ENCODE measurements at places on chromosomes 6 and 20. TPM values are rescaled to one million over a fixed set of nuclear protein-coding genes. Genes with fewer than 3 reads are reported as not detected.

The OTOR gene
- total RNA-seq, result 15.7 TPM

The LY6G5C gene
- 0.40 TPM for total RNA-seq

The SLC13A3 gene
- total RNA-seq, result 303 TPM

The FOXF2 gene
- 1.7 TPM for total RNA-seq

The ZSCAN23 gene
- total RNA-seq, result 9.1 TPM

The SYNDIG1 gene
- 26.2 TPM for total RNA-seq

DNA sequence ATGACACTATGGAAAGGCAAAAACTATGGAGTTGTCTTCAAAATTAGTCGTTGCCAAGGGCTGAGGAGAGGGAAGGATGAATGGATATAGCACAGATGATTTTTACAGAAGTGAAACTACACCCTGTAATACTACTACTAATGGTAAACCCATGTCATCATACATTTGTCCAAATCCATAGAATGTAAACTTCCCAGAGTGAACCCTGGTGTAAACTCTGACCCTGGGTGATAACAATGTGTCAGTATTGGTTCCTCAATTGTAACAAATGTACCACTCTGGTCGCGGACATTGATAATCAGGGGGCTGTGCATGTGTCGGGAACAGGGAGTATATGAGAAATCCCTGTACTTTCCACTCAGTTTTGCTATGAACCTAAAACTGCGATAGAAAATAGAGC is 72.2 kb downstream of the CNBD2 start:
- no peak for DNase-seq

DNA sequence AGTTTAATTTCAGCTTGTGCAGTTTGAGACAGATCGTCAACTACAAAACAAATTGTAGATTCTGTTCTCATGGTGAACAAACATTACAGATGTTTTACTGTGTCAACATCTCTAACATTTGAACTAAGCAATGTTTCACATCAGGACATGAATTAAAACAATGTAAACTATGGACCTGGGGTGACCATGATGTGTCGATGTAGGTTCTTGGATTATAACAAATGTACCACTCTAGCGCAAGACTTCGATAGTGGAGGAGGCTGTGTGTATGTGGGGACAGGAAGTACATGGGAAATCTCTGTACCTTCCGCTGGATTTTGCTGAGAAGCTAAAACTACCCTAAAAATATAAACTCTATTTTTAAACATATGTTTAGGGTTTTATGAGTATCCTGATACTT is 17.1 kb downstream of the HIVEP2 start:
- no peak for DNase-seq

GRCh38 chr6:150697515-150697914 is 97.8 kb downstream of the PLEKHG1 start:
- no peak for DNase-seq

DNA sequence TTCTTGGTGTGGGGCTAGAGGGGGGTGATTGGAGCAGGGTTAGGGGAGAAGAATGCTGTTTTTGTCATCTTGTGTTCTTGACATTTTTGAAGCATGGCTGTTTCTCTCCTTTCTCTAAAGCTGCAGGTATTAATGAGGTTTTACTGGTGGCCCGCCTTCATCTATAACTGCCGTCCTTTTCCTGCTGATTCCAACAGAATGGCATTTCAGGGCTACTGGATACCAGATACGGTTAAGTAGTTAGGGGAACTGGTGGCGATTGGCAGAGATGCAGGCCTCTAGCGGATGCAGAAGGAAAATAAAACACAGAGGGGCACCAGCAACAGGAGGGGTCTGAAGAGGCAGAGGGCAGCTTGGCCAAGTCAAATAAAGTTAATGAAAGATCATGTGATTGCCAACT is 89.7 kb upstream of the EEF1E1 start:
- no peak for DNase-seq

DNA sequence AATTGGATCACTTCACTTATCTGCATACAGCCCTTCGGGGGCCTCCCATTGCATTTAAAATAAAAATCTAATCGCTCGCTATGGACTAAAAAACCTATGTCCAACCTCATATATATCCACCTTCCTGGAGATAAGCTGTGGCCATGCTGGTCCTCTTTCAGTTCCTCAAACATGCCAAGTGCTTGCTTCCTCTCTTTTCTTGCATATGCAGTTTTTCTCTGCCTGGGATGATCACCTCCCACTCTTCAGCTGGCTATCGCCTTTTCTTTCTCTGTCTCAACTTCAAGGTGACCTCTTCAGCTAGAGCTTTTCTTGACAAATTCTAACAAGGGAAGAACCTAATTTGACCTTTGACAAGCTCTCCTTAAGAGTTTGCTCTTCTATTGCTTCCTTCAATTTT is 5.6 kb upstream of the TFB1M start:
- DNase-seq, result no peak

DNA sequence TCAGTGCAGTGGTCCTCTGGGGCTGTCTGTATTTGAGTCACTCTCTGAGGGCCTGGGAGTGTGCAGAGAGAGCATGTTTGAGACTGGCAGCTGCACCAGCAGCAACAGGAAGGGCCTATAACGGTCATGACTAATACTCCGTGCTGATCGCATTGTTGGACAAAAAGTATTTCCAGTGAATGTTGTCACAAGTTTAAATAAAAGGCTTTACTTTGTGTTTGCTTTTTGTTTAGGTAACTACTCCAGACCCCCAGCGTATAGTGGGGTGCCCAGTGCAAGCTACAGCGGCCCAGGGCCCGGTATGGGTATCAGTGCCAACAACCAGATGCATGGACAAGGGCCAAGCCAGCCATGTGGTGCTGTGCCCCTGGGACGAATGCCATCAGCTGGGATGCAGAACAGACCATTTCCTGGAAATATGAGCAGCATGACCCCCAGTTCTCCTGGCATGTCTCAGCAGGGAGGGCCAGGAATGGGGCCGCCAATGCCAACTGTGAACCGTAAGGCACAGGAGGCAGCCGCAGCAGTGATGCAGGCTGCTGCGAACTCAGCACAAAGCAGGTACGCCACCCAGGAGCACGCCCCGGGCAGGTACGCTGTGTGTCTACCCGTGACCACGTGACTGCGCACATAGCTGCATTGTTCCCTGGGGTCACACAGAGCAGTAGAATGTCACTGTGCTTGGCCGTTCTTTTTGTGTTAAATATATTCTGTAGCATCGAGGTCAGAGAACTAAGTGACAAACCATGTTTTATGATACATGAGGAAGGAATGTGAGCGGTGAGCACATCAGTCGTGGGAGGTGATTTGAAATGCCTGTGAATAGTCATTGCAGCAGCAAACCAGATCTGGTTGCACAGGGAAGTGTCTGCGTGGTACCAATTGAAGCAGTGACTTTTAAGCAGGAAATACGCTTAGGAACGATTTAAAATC is 174.7 kb downstream of the TMEM242 start:
- DNase-seq, result no peak

- no peak for DNase-seq
These were observed 126.5 kb downstream of the UTRN start for GRCh38 chr6:144411531-144412165.

DNA sequence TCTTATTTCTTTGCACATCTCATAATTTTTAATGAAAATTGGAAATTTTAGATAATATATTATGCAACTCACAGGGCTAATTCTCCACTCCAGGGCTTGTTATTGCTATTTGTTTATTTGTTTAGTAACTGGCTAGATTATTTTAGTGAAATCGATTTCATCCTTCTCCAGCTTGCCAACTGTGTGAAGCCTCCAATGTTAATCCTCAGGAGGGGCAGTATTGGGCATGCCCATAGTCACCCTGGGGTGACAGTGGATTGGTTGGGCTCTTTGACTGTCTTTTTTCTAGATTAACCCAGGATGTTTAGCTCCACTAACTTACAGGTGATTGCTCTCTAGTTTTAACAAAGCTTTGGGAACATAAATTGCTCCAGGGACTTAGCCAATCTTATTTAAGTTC is 450.1 kb downstream of the BMP2 start:
- no peak for DNase-seq

DNA sequence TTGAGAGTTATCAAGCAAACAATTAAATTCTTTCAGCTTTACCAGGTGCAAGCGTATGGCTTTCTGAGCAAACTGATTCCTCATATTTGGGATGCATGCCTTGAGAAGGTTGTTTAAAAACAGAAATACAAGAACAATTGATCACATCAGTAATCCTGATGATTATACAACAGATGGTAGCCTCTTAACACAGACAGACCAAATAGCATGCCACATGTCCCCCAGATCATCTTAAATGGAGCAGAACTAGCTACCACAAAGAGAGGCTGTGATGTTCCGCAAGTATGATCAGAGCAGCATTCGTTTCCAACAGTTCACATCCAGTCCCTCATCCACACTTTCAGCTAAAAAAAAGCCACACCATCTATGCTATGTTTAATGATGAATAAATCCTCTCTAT is 246.2 kb upstream of the NRSN1 start:
- DNase-seq, result no peak

GRCh38 chr6:105373481-105373880 is 29.4 kb downstream of the PREP start:
- no peak for DNase-seq

GRCh38 chr6:168272415-168273325 is 46.9 kb downstream of the DACT2 start:
- no peak for DNase-seq

GRCh38 chr6:152085451-152085921 is 278.0 kb downstream of the ESR1 start:
- DNase-seq, result no peak

- no peak for DNase-seq
These were observed 2.6 kb downstream of the GHRH start for GRCh38 chr20:37259031-37259430.

- DNase-seq, result no peak
These were observed 305.3 kb downstream of the CLIC5 start for GRCh38 chr6:45710304-45710821.

Measured in spinal cord (tissue), 10 donors.